ENCODE measurements at places on chromosomes 12 and 14.

GRCh38 chr12:124024263-124024678 lies 51.3 kb downstream of the ZNF664 start:
- no peak for DNase-seq

DNA sequence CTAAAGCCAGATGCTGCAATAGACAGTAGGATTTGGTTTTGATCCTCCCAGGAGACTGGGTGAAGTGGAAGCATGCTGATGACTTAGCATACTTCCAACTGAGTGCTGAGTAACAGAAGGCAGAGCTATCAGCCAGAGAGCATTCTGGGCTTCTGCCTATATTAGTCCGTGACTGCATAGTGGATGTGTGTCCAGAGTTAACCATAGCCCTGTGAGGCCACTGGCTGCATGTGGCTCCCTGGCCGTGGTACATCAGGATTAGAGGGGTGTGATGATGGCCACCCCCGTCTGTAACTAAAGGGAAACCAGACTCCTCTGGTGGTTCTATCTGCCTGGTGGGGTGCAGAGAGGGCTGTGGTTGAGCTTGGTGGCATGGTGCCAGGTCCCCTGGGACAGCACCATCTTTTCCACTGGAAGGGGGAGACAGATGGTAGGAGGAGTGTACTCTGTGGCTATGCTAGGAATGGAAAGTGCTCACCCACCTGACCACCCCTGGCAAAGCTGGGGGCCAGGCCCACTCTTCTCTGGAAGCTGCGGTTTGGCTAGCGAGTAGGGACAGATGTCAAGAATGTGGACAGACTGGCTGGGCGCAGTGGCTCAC lies 27.4 kb downstream of the ABCD4 start:
- no peak for DNase-seq

DNA sequence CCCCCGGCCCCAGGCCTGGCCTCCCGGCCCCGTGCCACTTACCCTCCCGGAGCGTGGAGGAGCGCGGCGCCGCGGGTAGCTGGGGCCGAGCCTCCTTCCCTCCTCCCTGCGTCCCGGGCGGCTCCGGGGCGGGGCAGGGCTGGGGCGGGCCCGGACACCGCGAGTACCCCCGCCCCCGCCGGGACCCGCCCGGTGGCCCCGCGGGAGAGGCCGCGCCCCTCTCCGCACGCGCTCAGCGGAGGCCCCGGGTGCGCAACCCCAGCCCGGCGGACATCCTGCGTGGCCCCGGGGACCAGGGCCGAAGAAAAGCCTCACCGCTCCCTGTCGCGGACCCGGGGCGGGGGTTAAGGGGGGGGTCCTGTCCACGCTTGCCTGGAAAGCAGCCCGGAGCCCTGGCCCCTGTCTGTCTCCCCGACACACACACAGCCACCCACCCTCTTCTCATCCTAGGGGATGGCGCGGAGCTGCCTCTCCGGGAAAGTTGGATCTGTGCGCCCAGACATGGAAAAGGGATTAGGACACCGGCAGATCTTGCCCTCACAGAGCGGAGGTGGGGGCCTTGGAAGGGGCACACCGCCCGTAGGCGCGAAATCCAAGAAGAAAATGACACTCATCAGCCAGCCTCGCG lies at the start of gene SYNE3:
TSS of gene SYNE3 (minus strand) at position 97 of the 628 bp plus-strand sequence. CDS start 40,829 bp downstream, outside the sequence.
- peak; percentile 65 for DNase-seq

DNA sequence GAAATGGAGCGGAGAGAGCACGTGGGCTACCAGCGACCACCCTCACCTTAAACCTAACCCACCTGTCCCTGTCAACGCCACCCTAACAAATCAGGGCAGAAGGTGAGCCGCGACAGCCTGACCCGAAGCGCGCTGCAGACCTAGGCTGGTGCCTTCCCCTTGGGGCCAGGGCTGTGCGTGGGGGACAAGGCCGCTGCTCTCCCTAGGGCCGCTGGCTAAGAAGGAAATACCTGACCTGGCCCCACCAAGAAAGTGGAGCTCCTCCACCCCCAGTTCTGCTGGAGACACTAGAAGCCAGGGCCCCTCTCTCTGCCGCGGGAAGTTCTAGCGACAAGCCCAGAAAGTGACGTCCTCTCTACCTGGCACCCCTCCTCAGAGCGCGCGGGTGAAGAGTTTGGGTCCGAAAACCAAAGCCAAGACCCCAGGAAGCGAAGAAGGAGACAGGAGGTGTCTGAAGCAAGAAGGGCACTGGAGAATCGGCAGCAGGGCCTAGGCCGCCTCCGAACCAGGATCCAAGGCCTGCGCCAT lies 7.5 kb downstream of the SIX1 start:
- DNase-seq = no peak

DNA sequence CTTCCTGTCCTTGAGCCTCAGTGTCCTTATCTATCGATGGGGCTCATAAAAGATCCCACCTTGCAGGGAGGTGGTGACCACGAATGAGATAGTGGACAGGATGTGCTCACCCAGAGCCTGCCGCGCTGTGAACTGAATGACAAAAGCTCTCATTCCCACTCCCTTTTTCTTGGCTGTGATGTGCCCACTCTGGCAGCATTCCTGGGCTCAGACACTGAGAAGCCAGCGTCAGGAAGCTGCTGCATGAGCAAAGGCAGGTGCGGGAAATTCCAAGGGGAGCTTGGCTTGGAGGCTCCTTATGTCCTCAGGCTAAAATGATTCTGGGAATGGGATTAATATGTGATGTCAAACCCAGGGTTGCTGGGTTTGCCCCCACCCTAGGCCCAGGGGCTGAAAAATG lies 61.6 kb downstream of the EFCAB11 start:
- no peak for DNase-seq

GRCh38 chr12:76113800-76114757 lies 29.6 kb upstream of the NAP1L1 start:
- DNase-seq = no peak

DNA sequence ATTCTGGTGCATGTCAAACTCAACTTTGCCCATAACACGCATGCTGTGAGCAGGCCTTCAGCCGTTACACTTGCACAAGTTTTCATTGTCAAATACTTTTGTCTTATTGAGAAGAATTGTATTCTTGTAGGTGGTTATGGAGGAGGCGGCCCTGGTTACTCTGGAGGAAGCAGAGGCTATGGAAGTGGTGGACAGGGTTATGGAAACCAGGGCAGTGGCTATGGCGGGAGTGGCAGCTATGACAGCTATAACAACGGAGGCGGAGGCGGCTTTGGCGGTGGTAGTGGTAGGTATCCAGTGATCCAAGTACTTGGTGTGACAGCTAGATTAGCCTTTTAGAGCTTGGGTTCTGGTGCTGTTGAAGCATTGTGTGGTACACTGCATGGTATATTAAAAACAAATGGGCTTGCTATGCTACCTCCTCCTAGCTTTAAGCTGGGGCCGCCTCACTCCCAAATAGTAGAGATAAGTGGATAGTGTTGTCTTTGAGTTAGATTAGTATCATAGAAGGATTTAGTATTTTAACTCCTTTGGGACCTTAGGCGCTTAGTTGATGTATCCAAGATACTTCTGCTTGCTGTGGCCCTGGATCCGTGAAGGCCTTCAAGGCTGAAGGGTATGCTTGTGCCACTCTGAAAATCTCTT lies 2.5 kb downstream of the HNRNPA1 start:
- peak; percentile 65 for DNase-seq

Data from activated CD4-positive, alpha-beta memory T cell treated with anti-CD3 and anti-CD28 coated beads for 36 hours (primary cell).